ENCODE measurements at places on chromosomes 12 and 14.

DNA sequence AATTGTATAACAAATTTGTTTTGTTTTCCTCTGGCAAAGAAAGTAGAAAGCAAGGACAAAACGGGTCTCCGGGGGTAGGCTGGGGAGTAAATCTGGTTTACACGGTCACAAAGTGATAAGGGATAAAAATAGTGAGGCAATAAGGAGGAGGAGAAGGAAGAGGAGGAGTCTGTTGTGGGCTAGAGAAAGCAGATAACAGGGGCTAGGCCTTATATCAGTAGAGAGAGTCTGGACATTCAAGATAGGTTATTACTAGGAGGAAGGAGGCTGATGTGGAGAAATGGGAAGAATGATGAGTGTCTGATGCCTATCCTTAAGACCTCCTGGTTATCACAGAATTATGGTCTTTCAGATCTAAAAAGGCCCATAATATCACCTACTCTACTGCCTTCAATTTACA is 83.2 kb upstream of the SSTR1 start:
- DNase-seq: no peak

- DNase-seq: no peak
These were observed 6.7 kb upstream of the TESC start for GRCh38 chr12:117105902-117106301.

DNA sequence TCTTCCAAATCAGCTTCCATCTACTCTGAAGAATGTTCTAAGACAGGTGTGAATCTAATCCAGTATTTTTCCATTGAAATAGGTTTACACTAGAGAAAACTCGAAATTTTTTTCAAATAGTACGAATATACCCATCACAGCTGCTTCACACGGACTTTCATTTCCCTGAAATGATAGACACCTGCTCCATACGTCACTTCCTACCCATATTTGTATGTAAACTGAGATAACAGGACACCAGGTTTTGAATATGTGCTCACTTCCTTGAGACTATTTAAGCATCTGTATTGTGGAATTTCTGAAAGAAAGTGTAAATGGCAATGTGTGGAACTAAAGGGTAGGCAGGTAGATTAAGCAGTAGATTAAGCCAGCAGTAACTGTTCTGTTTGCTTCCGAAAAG is 13.4 kb upstream of the ITPR2 start:
- DNase-seq: no peak

- DNase-seq: no peak
These were observed 469.9 kb downstream of the DPF3 start for GRCh38 chr14:72423957-72424356.

- DNase-seq: no peak
These were observed 1.3 kb downstream of the LRRK2 start for GRCh38 chr12:40225984-40226602.

DNA sequence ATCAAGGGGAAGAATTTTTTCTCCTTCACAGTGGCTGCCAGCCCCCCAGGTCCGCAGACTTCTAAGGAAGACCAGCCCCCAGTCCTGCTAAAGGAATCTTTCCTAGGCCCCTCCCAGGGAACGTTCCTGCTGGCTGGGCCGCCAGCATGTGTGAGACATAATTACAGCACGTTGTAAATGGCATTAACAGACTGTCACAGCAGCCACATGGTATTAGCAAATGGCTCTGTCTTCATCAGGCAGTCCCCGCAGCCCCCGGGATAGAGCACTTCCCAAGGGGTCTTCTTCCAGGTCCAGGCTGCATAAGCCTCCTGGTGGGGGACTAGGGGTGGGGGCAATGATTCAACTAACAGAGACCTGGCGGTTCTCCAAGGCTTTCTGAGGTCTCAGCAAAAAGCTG is 34.9 kb upstream of the FAM222A start:
- no peak for DNase-seq

- DNase-seq: peak; percentile 31
These were observed 63.8 kb downstream of the RIN3 start for GRCh38 chr14:92577321-92577742.

DNA sequence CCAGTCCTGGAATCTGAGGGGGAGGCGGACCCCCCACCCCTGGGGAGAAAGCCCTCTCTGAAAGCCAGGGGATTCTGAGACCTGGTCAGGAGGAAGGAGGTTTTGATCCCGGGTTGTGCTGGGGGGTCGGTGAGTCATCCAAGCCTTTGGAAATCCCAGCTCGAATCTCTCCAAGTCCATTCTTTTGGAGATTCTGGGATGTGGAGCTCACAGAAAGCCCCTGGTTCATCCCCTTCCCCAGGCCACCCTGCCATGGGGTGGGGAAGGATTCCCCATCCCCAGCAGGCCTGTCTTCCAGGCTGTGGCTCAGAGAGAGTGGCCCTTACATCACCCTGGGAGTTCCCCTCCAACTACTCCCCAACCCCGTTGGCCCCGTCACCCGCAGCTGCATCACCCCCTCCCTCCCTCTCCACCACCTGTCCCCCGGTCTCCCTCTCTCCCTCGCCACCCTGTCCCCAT is 14.3 kb downstream of the EXOC3L4 start:
- no peak for DNase-seq

DNA sequence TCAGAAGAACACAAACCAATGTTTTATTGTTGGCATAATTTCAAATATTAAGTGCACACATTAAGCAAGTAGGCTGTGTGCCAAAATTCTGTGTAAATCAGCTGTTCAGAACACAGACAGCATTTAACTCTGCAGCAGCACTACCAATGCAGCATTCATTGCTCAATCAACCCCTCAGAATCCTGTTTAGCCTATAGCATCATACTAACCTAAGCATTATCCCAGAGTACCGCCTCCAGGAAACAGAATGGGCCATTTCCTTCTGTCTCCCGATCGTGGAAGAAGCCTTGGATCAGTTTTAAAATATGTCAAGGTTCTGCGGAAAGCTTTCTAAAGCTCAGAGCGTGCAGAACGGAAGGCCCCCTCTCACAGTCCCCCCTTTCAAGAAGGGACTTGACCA is 3.3 kb downstream of the IL26 start:
- no peak for DNase-seq

DNA sequence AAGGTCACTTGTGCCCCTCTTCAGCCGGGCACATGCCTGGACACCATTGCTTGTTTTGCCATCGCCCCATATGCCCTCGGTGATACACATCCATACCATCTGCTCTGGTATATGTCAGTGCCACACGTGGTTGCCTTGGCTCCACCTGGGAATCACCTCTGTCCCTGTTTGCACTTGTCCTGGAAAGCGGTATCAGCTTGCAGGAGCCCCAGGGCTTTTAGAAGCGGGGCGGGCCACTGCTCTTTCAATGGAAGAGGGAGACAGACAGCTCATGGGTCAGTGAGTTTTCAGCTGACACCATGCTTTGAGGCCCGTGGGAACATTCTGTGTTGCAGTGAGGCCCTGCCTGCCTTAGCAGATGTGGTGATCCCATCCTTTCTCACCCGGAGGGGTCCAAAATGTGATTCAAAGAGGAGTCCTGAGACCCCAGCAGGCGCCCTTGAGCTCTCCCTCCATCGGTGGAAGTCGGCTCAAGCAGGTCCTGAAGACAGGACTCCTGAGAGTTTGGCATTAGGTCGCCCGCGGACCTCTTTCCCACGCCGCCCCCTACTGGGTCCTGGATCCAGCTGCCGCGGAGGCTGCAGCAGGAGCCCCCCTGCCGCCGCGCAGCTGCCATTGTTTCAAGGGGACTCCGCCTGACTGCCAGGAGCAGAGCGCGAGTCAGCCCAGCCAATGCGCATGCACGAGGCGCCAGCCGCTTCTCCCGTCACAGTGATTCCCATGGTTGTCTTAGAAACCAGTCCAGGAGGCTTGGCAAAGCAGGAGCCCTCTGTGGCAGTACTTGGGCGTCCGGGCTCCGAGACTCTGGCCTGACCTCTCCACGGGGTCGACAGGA is 773.2 kb upstream of the ALG10B start:
- DNase-seq: no peak

DNA sequence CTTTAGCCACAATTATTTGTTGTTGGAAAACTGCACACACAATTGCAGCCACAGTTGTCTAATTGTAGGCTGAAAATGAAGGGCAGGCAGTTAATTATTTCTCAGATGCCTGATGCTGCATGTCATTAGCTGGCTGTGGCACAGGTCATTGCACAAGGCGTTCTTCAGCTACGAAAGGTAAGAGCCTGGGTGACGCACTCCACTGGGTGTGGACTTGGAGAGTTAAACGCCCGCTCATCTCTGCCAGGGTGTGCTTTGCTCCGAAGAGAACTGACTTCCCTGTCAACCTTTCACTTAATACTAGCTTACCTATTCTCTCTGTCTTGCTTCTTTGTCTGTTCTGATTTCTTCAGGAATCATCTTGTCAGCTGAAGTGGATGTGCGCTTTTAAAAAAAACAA is 91.4 kb upstream of the CPM start:
- DNase-seq: no peak
